ENCODE measurements at places on chromosomes 2 and 18. TPM values are rescaled to one million over a fixed set of nuclear protein-coding genes. Genes with fewer than 3 reads are reported as not detected.

Gene SCN1A
- not detected for total RNA-seq

Gene TMEM37
- total RNA-seq: 2.9 TPM

Gene CD226
- total RNA-seq: 0.20 TPM

Gene EFHD1
- total RNA-seq: not detected

Gene LIMS1
- total RNA-seq: 166 TPM

Gene LAMA1
- not detected for total RNA-seq

GRCh38 chr2:43481927-43482542 is 113.8 kb downstream of the THADA start:
- no peak for DNase-seq

GRCh38 chr2:117979911-117980701 is 33.8 kb downstream of the CCDC93 start:
- no peak for DNase-seq

DNA sequence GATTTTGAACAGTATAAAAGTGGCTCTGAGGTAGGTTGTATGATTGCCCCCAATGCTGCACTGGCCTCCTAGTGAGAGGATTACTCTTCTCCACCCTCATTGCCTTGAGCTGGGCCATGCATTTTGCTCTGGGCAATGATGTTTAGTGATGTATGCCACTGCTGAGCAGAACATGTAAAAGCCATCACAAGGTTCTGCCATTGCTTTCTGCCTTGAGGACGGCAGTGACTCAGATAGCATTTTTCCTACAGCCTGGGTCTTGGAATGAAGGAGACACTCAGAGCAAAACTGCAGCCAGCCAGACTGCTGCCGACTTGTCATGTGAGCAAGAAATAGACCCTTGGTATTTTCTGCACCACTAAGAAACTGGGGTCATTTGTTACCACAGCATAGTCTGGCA is 27.6 kb downstream of the GPATCH11 start:
- DNase-seq: no peak

GRCh38 chr2:112150447-112150846 is 12.3 kb downstream of the FBLN7 start:
- DNase-seq: peak; percentile 55

DNA sequence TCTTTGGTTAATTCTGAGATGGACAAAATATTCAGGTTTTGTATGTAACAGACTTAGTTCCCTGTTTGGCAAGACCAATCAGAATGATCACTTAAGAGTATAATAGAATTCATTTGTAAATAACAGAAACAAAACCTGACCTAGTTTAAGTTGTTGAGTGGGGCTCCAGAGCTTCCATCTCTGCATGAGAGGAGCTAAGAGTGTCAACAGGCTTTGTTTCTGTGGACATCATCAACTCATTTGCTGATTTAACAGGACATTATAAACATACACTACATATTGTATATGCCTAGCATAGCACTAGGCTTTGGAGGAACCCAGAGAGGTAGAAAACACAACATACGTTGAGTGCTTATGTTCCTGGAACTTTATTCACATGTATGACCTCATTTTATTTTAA is 75.3 kb upstream of the TRIB2 start:
- DNase-seq: no peak

- no peak for DNase-seq
Measured at GRCh38 chr18:48733643-48734253, 194.9 kb downstream of the CTIF start.

DNA sequence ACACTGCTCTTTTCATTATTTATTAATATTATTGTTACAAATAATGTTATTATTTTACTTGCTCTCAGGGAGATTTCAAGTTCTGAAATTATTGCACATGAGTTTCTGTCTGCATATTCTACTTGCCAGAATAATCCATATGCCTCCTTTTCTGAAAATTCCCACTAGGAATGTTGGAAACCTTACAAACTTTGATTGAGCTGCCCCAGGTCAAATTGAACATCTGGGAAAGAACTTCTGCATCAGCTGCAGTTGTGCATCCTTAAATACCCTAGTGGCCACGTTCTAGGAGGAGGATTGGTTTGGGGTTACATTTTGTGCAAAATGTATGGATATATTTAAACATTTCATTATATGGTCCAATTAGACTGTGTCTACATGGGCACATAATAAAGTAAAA is 1302.7 kb upstream of the PIK3C3 start:
- DNase-seq: no peak

DNA sequence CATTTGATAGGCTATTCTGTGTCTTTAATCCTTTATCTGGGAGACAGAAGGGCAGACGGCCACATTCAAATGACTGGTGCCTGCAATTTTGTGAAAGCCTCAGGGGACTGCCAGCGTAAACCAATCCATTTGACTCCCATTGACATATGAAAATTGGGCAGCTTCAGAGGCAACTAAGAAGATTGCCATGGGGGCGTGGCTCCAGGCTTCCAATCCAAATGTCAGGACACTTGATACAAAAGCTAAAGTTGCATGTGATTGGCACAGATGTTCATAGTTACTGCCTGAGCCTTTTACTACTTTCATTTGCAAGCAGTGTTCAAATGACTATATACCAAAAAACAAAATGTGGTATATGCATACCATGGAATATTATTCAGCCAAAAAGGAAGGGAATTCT is 42.0 kb downstream of the SPC25 start:
- DNase-seq: no peak

GRCh38 chr2:176681584-176682115 is 412.4 kb downstream of the MTX2 start:
- DNase-seq: no peak

- DNase-seq: no peak
Measured at GRCh38 chr18:47737956-47738355, 192.5 kb downstream of the SMAD2 start.

DNA sequence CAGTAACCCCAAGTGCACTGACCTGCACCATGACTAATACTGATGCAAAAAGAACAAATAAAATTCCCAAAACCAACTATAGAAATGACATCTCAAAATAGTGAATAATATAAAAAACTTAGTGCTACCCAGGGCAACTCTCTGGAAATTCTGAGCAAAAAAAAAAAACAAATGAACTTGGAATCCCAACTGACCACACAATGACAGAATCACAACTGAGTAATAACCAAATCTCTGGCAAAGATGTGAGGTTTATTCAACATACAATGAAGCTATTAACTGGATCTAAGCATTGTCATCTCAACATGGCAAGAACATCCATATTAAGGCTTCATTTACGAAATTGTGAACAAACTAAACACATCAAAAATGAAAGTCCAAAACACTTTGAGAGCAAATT is 22.7 kb downstream of the EXOC6B start:
- no peak for DNase-seq

DNA sequence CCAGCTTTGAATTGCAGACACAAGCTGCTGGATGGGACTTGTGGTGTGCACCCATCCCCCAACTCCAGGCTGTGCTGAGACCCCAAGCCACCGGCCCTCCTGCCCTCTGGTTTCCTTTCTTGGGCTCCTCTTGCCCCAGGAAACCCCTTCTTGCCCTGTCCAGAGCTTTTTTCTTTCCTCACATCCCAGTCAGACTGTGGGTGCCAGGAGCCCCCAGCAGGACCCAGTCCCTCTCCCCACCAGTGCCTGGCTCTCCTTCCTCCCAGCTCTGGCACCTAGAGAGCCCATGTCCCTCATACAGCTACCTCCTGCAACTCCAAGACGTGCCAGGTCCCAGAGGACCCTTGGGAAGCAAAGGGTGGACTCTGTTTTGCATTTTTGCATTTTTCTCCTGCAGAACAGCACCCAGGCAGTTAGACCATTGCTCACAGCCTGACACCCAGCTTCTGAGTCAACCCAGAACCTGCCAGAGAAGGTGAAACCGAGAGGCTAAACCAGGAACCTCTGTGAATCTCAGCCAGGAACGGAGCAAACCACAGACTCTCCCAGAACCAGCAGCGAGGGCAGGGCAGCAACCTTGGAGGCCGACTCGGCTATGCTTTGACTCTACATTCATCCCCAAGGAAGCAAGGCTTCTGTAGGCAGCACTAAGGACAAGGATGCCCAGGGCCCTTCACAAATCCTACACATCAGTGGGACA is 221.1 kb downstream of the ANAPC1 start:
- no peak for DNase-seq

DNA sequence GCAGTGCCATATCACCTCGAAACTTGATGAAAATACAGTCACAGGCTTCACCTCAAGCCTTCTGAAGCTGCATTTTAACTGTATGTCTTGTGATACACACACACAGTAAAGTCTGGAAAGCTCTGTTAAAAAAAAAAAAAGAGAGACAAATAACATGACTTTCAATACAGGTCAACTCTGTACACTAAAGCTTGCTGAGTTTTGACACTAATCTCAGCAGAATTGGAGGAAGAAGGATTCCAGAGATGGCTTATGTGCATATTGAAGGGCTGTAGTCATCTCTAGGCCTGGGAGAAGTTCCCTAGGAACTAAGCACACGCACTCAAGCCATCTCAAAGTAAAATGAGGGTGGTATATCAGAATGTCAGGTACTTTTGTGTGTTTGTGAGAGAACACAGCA is 875.1 kb downstream of the EPHA4 start:
- no peak for DNase-seq

GRCh38 chr2:136422512-136422911 is 304.6 kb upstream of the CXCR4 start:
- DNase-seq: peak; percentile 29

GRCh38 chr2:74146929-74147726 is 584 bp downstream of the BOLA3 start:
- DNase-seq: peak; percentile 9

DNA sequence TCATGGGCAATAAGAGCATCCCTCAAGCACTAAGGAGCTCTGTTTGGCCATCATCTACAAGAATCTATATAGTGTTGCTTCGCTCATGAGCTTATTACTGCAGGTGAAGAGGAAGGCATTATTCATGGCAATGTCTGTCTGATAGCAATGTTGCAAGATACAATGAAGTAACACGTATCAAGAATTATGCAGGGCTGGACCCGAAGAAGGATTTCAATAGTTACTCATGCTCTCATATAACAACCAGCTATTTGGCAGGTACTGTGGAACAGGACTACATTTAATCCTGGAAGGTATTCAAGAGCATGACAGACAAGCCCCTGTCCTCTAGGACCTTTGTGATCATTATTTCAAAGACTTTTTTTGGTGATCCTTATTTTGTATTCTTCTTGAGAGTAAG is 109.6 kb downstream of the LAMA3 start:
- DNase-seq: no peak

- DNase-seq: no peak
Measured at GRCh38 chr18:2853926-2854664, 7.3 kb downstream of the EMILIN2 start.

DNA sequence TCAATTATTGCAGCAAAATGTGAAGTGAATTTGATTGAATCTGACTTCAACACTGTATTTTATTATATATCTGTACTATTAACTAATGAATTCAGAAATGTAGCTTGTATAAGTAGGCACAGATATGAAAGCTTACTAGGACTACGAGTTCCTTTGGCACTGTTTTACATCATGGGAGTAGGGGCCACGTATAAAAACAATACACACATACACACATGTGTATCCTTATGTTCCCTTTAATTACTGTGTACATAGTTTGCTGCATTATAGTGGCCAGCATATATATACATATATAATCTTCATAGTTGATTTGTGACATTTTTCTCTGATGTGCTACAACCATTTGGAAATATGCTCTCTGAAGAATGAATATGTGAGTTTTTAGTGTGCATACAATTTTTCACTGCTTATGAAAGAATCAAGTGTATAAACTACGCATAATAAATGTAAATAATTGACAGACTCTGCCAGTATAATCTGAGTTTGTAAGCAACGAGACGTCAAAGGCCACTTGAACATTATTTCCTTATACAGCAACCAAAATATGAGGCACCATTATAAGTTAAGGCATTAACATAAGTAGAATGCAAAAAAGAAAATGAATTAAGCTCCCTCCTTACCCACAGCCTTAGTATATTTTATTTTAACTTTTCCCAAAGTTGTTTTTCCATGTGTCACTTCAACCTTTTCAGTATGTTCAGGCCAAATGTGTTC is 98.1 kb upstream of the GALNT5 start:
- no peak for DNase-seq

- DNase-seq: no peak
Measured at GRCh38 chr2:158488442-158489216, 31.9 kb downstream of the PKP4 start.

- DNase-seq: peak; percentile 6
Measured at GRCh38 chr18:56066524-56067213, 478.7 kb upstream of the TCF4 start.

GRCh38 chr2:203743441-203743981 is 37.1 kb downstream of the CD28 start:
- DNase-seq: peak; percentile 6

GRCh38 chr18:29311580-29311979 is 1134.7 kb upstream of the CDH2 start:
- DNase-seq: no peak
